ENCODE measurements at places on chromosomes 3 and 15. TPM values are rescaled to one million over a fixed set of nuclear protein-coding genes. Genes with fewer than 3 reads are reported as not detected.
A peak's percentile ranks its signal among the peaks of the same experiment; 100 is the strongest.

GRCh38 chr3:44396200-44397171, 57.9 kb downstream of the TCAIM start:
- ATAC-seq, result no peak

GCNT3 gene
- total RNA-seq, result 2.3 TPM

GNL3 gene
- 83.7 TPM for total RNA-seq

DNA sequence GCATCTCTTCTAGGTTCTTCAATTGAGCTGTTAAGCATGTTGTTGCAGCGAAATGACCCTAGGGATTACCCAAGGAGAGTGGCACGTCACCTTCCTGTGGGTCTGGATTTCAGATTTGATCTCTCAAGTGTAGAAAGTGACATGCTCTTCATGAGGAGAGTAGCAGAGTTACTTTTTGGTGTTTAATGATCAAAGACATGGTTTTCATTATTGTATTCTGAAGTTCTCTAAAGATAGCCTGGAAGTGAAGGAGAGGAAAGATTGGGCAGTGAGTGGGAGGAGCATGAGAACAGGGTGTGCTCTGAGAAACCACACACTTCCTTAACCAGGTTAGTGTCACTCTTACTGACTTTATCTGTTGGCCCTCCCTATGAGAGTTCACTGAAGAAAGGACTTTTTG, 153.6 kb downstream of the AKAP13 start:
- no peak for ATAC-seq

DNA sequence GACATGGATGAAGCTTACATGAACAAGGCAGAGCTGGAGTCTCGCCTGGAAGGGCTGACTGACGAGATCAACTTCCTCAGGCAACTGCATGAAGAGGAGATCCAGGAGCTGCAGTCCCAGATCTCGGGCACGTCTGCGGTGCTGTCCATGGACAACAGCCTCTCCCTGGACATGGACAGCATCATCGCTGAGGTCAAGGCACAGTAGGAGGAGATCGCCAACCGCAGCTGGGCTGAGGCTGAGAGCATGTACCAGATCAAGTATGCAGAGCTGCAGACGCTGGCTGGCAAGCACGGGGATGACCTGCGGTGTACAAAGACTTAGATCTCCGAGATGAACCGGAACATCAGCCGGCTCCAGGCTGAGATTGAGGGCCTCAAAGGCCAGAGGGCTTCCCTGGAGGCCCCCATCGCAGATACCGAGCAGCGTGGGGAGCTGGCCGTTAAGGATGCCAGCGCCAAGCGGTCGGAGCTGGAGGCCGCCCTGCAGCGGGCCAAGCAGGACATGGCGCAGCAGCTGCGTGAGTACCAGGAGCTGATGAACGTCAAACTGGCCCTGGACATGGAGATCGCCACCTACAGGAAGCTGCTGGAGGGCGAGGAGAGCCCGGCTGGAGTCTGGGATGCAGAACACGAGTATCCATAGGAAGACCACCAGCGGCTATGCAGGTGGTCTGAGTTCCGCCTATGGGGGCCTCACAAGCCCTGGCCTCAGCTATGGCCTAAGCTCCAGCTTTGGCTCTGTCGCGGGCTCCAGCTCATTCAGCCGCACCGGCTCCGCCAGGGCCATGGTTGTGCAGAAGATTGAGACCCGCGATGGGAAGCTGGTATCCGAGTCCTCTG, 77.6 kb downstream of the CLDN11 start:
- ATAC-seq, result no peak

GRCh38 chr15:84400017-84400740, 164.6 kb downstream of the GOLGA6L4 start:
- ATAC-seq, result no peak

DNA sequence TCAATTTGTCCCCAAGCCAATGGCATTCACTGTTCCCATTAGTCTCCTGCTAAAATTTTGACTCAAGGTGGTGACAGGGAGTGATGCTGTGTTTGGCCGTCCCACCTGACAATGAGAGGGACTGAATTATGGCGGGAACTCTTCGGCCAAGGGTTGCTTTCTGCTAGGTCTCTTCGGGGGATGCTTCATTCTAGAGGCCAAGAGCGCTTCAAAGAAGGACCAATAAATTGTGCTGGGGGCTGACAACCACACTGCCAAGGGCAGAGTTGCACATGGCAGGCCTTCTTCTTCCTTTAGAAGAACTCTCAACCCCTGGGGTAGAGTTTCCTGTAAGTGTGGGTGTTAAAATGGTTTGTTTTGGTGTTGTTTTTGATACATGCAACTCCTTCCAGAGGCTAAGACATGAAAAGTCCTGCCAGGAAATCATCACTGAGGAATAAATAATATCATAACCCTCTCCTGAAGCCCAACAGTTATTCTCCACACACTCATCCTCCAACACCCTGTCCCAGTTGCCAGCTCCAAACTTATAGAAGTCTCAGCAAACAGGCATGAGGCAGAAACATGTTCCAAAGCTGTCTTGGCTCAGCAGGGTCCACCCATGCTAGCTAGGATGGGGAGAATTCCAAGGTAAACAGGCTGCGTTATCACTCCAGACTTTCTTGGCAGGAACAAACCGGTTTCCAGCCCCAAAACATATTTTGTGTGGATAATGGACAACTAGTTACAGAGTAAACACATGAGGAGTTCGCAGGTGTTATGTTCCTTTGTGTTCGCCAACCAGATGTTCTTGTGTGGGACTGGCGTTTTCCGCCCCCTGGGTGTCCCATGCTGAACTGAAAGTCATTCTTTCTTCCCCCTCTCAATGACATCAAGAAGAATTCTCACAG, 396.7 kb upstream of the RGMA start:
- peak; percentile 87 for ATAC-seq

DNA sequence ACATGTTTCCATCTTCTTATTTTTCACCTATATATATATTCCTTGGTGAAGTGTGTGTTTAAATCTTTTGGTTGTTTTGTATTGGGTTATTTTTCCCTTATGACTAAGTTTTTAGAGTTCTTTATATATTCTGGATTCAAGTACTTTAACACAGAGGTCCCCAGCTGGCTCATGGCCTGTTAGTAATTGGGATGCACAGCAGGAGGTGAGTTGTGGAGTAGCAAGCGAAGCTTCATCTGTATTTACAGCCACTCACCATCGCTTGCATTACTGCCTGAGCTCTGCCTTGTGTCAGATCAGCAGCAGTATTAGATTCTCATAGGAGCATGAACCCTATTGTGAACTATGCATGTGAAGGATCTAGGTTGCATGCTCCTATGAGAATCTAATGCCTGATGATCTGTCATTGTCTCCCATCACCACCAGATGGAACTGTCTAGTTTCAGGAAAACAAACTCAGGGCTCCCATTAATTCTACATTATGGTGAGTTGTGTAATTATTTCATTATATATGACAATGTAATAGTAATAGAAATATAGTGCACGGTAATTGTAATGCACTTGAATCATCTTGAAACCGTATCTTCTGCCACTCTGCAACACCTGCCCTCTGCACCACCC, 151.6 kb downstream of the RSRC1 start:
- ATAC-seq, result no peak

GRCh38 chr3:42900226-42901072, 5.5 kb upstream of the ZNF662 start:
- ATAC-seq, result no peak
